ENCODE measurements at places on chromosomes 6 and 20.

- DNase-seq, result no peak
These were observed 6.8 kb upstream of the SOX4 start for GRCh38 chr6:21586740-21587178.

DNA sequence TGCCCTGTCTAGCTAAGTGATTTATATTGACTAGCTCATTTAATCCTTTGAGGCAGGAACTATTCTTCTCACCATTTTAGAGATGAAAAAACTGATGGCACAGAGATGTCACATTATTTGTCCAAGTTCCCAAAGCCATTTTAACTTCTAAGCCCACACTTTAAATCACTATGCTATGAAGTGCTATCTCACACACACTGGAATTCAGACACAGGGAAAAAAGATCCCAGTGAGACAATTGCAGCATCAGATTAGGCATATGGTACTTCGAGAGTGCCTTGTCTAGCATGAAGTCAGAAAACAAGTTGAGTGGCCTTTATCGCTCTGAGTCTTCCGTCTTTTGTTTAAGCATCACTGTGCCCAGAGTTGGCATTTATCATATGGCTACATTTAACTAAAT lies 54.1 kb upstream of the PDE7B start:
- no peak for DNase-seq

GRCh38 chr6:156517088-156517487 lies 260.1 kb upstream of the ARID1B start:
- no peak for DNase-seq

DNA sequence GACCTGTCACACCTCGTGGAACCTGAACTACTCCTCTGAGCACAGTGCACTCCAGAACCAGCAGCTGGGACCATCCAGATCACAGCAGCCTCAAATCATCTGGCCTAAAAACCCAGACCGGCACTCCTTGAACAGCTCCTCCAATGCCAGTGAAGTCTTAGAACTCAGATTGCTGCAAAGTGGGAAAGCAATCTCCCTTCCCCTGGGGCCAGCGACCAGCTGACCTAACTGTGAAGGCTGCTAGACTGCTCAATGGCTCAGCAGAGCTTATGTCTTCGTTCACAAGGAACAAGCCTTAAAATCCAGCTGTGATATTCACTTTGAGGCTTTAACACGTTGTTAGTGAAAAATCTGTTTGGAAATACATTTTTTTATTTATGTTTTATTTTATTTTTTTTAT lies 243.2 kb downstream of the ANKRD60 start:
- no peak for DNase-seq

DNA sequence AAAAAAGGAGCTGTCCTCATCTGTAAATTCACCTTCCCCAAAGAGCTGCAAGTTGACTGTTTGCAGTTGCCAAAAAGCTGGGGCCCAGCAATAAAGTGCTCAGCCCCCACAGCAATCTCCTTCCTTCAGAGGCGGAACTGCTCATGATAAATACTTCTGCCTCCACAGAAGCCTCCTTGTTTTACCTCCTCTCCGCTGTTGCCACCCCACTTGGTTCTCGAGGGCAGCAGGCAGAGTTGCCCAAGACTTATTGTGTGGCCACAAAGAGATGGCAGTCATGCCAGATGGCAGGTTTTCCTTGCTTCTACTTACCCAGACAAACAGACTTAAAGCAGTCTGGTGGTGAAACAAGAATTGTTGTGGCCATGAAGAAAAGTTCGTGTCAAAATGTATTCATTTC lies 66.3 kb downstream of the SLX4IP start:
- peak; percentile 77 for DNase-seq

Measured in OCI-M1 (cell line).